Hematopoietic multipotent progenitor cell treated with erythropoietin and hydrocortisone succinate and interleukin-3 and kit ligand, for 4 days (in vitro differentiated cells): ENCODE measurements at places on chromosomes 2 and 18.

DNA sequence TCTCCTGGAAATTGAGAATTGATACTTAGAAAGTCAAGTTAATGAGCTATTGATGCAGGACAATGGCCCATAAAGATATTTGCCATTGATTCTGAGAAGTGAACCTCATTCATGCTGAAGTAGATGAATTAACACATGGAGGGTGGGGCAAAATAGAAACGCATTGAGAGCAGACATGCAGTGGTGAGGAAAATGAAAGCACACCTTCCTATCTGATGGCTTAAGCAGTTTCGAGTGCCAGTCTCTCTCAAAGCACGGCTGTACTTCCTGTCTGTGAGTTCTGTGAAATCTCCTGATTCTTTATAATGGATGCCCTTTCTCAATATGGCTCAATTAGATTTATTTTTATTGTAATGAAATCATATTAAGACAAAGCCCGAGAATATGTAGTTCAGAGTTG, 247.0 kb downstream of the TMX3 start:
- no peak for DNase-seq

GRCh38 chr2:235390108-235390815, 103.6 kb upstream of the AGAP1 start:
- peak; percentile 89 for DNase-seq

DNA sequence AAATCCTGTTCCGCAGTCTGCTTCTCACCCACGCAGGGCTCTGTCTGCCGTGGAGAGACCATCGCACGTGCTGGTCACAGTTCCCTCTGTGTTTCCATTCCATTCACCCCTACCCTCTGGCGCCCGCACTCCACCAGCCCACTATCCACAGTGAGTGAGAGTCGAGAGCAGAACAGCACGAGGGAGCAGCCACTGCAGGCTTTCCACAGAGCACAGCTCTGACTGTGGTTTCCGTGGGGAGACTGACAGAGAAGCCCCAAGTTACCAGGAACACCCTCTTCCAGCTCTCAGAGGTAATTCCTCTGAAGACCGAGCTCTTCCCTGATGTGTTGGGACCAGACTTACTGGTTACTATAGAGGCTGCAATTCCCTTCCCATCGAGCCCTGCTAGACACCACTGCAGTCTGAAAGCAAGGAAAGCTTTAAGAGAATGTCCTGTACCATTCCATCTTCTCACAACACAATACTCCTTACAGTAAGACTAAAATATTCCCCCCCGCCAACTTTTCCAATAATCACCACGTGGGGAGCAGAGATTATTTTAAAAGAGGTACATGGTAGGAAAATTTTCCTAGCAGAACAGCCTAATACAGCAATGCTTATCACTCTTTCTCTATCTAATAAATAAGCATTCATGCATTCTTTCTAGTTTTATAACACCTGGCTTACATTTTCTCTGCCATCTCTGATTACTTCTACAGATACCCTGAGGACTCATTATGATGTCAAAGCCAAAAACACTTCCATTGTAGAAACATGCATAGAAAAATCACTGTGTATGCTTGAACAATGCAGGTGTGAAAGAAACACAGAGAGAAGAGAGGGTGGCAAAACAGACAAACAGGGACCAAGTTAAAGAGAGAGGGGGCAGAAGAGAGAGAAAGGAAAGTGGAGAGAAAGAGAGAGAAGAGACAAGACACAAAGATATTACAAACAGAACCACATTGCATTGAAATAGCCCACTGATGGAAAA, 4.7 kb downstream of the MYT1L start:
- DNase-seq: no peak

GRCh38 chr2:99388892-99389291, 51.7 kb downstream of the EIF5B start:
- DNase-seq: no peak

DNA sequence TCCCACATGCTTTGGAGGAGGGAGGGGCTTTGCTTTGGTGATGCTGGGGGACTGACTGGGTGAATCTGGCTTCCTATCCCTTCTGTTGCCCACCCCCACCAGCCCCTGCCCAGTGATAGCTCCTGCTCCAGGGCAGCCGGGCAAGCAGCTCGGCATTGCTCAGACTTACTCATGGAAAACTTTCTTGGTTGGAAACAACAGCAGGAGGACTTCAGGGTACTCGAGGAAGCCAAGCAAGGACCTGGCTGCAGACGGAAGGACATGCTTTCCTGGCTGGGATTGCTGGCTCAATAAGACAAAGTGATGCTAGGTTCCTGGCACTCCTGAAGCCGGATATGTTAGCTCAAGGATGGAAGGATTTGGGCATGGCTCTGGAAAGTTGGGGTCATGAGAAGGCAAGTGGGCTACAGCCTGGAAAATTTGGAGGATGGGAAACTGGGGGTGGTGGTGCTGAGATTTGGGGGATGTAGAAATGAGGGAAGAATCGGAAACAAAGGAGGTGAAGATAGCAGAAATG, 3.1 kb downstream of the SPEG start:
- DNase-seq: no peak

DNA sequence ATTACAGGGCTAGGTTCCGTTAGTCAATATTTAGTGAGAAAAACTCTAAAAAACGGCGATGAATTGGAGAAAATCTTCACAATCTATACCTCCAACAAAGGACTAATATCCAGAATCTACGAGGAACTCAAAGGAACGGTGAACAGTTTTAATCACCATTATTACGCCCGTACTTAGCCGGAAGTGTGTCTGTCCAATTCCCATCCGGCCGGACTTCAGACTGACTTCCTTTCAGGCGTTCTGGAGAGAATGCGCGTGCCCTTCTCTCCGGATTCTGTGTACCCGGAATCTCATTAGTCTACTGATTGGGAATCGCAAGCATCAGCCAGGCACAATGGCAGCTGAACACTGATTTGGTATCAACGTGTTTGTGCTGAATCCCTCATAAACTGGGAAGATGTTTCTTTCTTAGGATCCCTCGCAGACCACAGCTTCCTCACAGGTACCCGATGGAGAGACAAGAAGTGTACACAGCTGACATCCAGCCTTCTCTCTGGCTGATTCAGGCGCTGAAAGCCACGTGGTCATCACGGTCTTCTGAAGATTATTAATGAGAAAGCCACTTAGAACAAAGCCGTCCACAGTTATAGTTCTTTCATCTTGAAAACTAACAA, 239.9 kb downstream of the ZNF516 start:
- no peak for DNase-seq

- no peak for DNase-seq
These were observed 293.6 kb downstream of the SOX11 start for GRCh38 chr2:5985536-5986385.

DNA sequence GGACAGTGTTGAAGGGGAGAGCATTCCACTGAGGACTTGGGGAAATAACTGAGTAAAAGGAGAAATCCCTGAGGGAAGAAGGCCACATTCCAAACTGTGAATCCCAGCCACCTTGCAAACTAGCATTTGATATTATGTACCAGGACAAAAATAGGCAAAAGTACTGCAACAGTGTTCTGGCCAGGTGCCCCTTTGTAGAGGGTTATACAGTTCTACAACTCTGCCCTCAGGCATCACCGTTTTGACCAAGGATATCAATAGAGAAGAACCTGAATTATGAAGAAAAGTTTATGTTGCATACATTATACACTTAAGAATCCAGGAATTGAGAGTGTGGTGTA, 20.6 kb upstream of the CAVIN2 start:
- no peak for DNase-seq

DNA sequence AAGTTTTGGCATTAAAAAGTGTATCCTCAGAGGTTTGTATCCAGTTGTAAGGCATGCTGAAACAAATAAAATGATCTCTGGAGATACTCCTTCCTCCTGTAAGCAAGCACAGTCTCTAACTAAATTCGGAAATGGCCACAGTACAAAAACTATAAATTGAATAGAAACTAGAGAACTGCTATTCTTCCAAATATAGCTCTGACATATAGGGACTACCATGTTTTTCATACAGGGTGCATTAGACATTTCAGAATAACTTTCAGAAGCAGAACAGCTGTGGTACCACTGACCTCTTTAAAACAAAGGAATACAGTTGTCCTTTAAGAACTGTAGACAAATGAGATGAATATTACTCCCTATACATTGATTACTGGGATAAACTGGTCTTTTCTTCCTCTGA, 568.5 kb downstream of the ARHGAP15 start:
- no peak for DNase-seq

- DNase-seq: peak; percentile 90
These were observed 42.6 kb upstream of the EDAR start for GRCh38 chr2:109031476-109032228.

- DNase-seq: peak; percentile 79
These were observed 204.3 kb downstream of the SEPTIN10 start for GRCh38 chr2:109409321-109410038.

- no peak for DNase-seq
These were observed 178.0 kb downstream of the RIT2 start for GRCh38 chr18:42937436-42937835.

GRCh38 chr2:9772035-9772998, 71.0 kb upstream of the TAF1B start:
- DNase-seq: no peak

- DNase-seq: no peak
These were observed 21.9 kb downstream of the MC2R start for GRCh38 chr18:13893418-13893760.

DNA sequence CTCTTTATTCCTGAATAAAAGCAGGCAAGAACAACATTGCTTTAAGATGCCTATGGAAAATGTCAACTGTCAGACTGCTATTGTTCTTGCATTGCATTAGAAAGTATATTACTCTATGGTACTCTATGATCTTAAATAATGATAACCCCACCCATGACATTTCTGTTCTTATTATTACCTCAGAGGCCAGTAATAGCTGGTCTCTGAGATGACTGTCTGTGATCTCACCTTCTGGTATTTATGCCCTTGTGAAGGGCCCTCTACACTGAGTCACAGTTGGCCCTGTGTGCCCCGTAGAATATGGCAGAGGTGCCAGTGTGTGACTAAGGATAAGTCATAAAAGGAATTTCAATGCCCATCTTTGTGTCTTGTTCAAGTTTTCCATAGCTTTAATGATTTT, 61.0 kb downstream of the SPP2 start:
- no peak for DNase-seq

DNA sequence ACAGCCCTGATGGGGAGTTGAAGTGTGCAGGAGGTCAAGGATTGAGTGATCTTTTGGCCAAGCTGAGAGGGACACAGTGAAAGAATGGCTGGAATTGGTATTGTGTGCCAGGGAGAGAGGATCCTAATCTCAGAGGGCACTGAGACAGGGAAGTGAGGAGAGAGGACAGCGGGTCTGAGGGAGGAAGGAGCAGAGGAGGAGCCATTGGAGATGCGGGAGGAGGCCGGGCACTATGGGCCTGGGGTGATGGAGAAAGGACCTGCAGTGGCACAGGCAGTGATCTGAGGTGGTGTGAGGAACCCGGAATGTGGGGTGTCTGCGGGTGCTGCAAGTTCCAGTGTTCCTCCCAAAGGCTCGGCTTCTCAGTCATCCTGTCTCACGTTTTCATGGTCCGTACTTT, 26.8 kb downstream of the RNF144A start:
- DNase-seq: no peak

- DNase-seq: no peak
These were observed 96.7 kb downstream of the SLC5A7 start for GRCh38 chr2:108082978-108083377.

DNA sequence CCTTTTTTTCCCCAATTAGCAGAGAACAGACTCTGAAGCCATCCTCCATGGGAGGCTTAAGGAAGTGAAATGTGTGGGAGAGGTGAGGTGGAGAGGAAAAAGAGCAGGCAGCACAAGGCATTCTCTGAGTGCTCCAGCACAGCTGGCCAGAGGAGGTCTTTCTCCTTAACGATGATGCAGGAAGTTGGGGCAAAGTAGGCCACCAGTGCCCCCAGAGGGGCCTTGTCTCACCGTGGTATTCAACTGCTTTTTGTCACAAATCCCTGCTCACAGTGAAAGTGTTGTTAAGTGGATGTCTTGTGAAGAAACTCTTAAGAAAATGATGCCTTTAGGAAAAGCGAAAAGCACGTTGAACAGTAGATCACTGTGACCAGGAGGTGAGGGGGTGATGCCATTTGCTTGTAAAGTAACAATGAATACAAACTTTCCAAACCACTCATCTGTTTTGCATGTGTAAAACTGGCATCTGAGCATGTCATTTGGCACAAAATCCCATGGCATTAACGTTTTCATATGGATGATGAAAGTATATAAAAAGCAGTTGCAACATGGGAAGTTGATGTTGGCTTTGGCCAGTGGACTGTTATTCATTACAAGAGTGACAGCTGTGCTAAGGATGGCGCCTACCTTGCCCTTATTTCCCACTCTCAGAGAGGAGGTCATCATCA, 49.2 kb upstream of the CDC42EP3 start:
- DNase-seq: peak; percentile 26

DNA sequence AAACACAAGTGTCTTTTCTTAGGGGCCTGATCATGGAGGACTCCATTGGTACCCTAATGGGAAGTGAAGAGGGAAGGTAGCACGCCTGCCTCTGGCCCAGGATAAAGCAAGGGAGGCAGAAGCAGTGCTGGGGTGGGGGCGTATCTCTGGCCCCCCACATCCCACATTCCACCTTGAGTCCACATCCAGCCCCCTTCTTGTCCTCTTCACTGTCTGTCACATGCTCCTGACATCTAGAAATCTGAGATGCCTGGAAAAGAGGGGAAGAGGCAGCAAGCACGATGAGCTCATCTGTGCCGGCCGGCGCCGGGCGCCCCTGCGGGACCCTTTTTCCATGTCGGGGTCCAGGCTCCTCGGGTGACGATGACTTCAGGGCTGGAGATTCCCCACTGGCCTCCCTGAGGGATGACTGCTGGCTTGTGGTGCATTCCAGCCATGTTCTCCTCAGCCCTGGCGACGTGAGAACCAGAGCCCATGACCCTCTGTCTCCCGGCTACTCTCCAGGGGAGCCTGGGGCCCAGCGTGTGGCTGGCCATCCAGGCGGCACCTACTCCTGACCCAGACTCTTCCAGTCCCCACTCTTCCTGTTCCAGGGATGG, 277.5 kb downstream of the DYSF start:
- no peak for DNase-seq

DNA sequence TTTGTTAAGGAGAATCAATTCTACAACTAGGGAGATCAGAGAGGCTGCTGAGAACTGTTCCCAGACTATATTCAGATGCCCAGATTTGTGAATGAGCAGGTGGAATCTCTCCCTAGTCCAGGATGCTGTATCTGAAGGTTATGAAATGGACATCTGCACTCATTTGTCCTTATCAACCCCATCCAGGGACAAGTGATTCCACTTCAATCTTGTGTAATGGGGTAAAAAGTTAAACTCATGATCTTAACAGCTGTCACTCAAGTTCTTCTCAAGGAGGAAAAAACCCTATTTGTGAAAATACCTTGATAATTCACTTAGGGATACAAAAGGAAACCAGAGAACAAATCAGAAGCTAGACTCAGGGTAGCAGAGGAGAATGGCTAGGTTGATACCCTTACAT, 144.8 kb downstream of the PLCL1 start:
- DNase-seq: no peak

- no peak for DNase-seq
These were observed 123.2 kb downstream of the THADA start for GRCh38 chr2:43472527-43473194.

DNA sequence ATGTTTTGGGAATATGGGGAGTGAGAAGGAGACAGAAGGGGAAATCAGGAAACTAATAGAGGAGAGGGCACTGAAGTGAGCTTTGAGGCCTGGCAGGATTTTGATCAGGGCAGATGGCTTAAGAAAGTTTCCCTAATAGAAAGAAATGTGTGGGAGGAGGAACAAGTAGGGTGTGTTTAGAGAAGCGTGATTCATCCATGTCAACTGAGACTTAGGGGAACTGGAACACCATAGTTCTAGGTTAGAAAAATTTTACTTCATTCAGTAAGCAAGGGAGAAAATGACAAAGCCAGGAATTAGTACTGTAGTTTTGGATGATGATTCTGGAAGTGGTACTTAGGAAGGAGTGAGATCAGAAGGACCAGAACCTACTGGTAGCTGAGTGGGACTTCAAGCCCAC, 296.0 kb downstream of the PLCL1 start:
- DNase-seq: no peak

- DNase-seq: no peak
These were observed 52.7 kb downstream of the RBMS1 start for GRCh38 chr2:160440888-160441287.
